ENCODE measurements at places on chromosomes 3 and 15.
A peak's percentile ranks its signal among the peaks of the same experiment; 100 is the strongest.

GRCh38 chr3:151197228-151197627 lies 5.8 kb downstream of the GPR171 start:
- no peak for DNase-seq

GRCh38 chr15:69947394-69947793 lies 150.3 kb downstream of the TLE3 start:
- DNase-seq: no peak

DNA sequence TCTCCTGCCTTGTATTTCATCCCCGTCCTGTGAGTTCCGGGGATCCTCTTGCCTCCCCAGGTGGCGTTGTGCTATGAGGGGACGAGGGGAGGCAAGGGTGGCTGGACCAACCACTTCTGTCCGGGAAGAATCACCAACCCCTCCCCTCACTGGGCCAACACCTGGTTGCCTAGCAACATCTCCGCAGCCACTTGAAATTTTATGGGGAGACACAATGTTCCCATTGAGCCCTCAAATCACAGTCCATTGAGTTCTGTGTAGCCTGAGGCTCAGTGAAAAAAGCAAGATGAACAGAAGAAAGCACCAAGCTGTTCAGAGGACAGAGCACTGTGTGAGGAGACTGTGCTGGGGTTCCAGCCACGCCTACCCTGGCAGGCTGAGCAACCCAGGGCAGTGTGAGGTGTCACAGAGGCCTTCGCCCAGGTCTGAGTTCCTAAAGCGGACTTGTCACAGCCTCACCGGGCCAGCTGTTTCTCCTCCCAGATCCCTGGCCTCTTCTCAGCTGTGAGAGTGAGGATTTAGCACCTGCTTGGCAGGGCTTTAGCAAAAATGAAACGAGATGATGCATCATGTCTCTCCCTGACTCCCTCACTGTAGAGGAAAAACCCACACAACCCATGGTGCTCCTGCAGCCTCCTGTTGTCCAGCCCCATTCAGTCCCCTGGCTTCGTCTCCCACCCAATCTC lies 76.8 kb downstream of the ATP2B2 start:
- DNase-seq: peak; percentile 7

GRCh38 chr3:75136100-75136897 lies 521.8 kb upstream of the CNTN3 start:
- DNase-seq: no peak

DNA sequence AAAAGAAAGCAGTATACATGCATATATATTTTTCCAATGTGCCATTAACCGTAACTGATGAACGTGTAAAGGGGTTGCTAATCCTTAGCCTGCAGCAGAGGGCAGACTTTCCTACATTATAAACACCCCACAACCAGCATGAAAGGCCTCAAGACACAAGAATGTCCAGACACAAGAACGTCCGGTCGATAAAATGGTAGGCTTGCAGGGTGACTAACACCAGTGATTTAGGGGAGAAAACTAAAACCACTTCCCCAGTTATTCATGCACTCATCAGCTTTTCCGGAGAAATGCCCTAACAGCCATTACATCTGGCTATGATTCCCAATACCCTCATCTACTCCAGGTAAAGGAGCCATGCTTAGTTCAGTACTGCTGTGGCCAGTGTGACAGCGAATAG lies 57.4 kb downstream of the LRTM1 start:
- DNase-seq: no peak

- peak; percentile 18 for DNase-seq
Observed at GRCh38 chr3:39208463-39209055, 16.2 kb upstream of the XIRP1 start.

DNA sequence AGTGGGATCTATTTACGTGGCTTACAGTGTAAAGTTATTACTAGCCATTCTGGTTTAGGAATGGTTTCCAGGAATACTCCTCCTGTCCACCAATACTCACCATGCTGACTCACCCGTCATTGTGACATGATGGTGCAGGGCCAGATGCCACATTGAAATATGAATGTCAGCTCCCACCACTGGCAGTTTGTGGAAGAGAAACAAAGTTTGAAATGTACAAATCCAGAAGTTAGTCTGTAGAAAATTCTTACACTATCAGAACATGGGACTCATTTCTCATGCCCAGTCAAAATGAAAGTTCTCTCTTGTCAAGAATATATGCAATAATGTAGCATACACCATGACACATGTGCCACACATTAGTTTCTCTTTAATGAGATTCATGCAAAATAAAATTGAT lies 14.4 kb upstream of the TSPAN3 start:
- no peak for DNase-seq

GRCh38 chr3:107942244-107942643 lies 148.6 kb downstream of the CD47 start:
- DNase-seq: no peak

GRCh38 chr3:111412656-111413055 lies 129.3 kb upstream of the CD96 start:
- DNase-seq: no peak

GRCh38 chr3:128011140-128011539 lies 41.1 kb upstream of the SEC61A1 start:
- DNase-seq: peak; percentile 84

DNA sequence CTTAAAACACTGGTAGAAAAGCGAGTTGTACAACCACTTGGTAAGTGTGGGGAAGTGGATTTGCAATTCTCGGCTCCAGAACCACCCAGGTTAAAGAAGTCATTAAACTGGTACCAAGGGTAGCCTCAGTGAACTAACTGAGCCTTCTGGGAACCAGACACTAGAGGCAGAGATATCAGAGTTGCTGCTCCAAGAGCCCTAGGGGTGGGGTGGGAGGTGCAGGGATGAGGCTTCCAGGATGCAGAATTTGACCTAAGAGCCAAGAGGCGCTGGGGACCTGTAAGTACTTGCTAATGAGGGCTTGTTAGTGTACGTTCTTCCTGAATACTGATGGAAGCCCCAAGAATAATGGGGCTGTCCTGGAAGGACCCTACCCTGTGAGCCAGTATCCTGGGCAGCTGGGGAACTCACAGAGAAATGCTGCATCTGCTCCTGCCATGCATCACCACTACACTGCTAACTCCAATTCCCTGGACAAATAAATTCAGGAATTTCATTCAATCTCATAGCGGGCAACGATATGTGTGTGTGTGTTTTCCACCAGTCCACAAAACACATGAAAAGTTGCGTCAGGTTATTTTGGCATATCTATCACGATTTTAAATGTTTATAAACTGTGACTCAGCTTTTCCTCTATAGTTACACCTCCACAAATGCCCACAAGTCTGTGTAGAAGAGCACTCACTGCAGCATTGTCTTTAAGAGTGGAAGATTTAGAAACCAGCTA lies 23.8 kb downstream of the STIMATE start:
- DNase-seq: no peak

- DNase-seq: no peak
Observed at GRCh38 chr3:110070161-110070916, 733.0 kb upstream of the DPPA4 start.

DNA sequence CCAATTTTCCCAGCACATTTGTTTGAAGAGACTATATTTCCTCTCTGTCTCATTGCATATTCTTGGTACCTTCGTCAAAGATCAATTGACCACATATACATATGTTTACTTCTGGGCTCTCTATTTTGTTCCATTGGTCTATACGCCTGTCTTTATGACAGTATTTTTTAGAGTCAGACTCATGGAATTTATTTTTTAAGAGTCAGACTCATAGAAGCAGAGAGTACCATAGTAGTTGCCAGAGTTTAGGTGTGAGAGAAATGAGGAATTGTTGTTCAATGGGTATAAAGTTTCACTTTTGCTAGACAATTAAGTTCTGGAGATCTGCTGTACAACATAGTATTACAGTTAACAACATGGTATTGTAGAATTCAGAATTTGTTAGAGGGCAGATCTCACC lies 27.1 kb downstream of the PLA2G4F start:
- no peak for DNase-seq

GRCh38 chr3:42264399-42265058 lies 1.5 kb downstream of the CCK start:
- peak; percentile 61 for DNase-seq

DNA sequence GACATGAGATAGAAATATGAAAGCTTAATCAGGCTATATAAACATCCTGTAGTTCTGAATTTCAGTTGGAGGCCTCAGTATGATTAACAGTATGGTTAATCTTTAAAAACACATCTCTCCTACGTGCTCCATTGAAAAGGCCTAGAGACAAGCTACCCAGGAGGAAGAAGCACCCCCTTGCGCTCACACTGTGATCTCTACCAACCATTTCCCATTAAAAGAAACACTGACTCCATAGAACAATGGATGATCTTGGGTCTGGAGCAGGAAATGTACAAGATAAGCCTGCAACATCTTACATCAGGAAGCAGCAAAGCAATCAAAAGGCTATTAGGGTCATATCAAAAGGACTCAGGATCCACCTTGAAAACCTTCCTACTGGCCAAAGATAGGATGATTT lies 3.4 kb upstream of the EOGT start:
- no peak for DNase-seq

DNA sequence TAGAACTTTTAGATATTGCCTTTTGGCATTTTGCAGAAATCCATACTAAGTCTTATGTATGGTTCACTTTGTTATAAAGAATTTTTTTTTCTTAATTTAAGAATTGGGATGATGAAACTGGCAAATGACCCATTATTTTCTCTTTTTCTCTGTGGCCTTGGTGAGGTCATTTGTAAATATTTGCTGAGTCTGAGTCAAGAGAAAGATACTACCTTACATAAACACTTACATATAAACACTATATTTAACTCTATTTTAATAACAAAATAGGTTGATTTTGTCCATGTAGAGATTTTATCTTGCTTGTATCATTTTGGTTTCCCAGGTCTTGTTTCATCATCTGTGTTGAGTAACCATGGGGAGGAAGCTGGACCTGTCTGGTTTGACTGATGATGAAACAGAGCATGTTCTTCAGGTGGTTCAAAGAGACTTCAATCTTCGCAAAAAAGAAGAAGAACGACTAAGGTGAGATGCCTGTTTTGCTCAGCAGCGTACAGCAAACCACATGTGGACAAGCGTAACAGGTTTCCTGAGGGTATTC lies 91.1 kb downstream of the MYRIP start:
- DNase-seq: no peak

DNA sequence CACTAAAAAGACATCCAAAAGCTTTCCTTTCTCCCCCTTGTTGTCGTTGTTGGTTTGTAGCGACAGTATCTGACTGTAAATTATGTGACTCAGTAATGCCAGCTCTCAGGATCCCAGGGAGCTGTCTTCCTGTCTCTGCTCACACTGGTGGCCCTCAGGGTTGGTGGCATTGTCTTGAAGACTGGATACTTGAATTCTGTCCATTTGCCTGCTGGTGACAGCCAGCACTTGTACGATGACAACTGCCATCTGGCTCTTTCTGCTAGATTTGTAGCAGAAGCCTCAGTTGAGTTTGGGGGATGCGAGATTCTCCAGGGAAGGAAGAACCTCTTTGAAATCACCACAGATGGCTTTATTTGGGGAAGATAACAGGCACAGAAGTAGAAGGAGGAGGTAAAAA lies 120.8 kb downstream of the ARPP21 start:
- DNase-seq: no peak

DNA sequence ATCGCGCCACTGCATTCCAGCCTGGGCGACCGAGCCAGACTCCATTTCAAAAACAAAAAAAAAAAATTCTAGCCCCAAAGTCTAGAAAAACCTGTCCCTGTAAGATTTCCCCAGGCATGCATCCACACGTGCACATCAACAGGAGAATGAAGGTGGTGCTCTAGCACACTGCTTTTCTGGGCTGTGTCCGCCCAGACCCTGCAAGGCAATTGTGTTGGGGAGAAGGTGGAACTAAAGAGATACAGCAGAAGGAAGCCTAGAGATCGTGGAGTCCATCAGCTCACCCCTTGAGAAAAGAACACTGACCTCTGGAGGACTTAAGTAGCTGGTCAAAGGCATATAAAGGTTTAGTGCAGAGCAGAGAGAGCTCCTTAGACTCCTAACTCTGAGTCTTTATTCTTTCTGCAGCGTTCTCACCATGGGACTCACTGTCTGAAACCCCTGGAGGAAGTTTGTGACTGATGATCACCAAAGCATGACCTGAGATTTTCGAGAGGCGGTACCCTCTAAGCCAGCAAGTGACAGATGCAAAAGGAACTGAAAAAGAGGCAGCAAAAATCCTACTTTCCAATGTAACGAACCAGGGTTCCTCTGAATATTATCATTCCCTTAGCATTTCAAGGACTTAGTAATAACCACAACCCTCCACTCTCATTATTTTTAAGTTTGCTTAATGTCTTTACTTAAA lies 179.8 kb downstream of the MEX3B start:
- no peak for DNase-seq

- DNase-seq: no peak
Observed at GRCh38 chr3:144444061-144444460, 472.4 kb downstream of the DIPK2A start.

GRCh38 chr15:38024293-38025091 lies 90.1 kb downstream of the TMCO5A start:
- DNase-seq: no peak

- no peak for DNase-seq
Observed at GRCh38 chr15:39232512-39232911, 348.4 kb upstream of the THBS1 start.
